AG09309 (cell line): ENCODE measurements at places on chromosomes 2 and 18.
A peak's percentile ranks its signal among the peaks of the same experiment; 100 is the strongest.

- no peak for DNase-seq
Measured at GRCh38 chr18:46756559-46757201, at the start of gene ST8SIA5. ST8SIA5 (minus strand) TSS chr18:46757053; CDS start chr18:46756508, 545 bp downstream.

DNA sequence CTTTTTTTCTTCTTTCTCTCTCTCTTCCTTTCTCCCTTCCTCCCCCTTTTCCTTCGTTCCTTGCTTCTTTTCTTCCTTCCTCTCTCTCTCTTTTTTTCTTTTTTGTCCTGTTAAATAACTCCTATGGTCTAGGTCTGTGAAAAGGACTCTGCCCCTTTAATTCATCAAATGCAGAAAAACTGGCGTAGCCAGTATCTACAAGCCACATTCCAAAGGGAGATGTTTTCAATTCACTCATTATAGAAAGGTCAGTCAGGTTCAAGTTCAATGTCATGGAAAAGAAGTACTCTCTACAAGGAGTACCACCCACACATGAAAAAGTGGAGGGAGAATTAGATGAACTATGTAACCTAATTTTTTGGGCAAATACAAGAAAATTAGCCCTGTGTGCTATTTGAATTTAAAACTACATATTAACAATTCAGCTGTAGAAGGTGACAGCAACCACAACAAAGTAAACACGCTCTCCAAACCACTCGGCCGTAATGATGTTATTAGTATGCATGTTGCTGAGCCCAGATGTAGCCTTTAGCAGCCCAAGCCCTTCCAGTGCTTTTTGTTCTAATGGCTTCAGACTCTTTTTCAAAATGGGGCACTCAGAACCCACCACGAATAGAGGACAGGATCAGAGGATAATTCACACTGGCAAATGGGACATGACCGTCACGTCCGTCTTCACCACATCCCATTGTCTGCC, 735.4 kb upstream of the FANCL start:
- DNase-seq = no peak

- no peak for DNase-seq
Measured at GRCh38 chr18:13617826-13618515, 108.4 kb downstream of the FAM210A start.

DNA sequence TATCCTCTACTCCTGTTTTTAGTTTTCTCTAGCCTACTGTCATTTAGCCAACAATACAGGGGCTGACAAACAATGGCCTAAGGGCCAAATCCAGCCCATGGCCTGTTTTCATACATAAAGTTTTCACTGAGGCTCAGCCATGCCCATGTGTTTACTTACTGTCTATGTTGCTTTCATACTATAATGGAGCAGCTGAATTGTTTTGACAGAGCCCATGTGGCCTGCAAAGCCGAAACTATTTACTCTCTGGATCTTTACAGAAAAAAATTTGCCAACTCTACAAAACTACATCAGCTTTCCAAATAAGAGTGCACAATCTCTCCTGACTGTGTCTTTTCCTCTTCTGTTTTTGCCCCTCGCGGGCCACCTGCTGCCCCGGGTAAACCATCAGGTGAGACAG, 24.0 kb downstream of the LGALSL start:
- no peak for DNase-seq

GRCh38 chr18:24369426-24369825, 28.2 kb downstream of the OSBPL1A start:
- peak; percentile 1 for DNase-seq

- no peak for DNase-seq
Measured at GRCh38 chr2:85768713-85769112, 14.9 kb downstream of the ATOH8 start.

DNA sequence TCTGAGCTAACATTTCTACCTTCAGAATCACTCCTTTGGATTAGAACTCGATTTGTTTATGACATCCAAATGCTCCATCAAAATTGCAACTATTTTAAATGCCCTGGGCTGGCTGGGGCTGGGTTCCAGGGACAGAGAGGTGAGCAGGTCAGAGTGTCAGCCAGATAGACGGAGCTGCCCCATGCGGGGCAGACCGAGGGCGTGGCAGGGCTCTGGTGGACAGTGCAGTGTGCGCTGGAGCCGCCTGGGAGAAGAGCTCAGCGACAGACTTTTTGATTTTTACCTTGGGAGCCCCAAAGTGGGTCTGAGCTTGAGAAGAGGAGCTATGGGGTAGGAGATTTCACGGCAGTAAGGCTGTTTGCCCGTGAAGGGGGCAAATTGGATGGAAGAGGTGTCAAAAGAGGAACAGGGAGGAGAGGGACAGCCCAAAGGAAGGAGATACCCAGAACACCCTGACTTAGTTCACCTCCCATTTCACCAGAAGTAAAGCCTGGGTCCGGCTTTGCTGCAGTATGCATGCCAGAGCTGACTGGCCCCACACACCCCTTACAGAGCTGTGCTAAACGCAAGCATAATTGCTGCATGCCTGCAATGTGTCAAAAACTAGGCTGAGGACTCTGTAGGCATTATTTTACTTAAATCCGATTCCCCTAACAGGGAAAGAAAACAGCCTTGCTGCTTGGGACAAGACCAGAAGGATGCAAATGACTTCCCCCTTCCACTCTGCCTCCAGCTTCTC, 33.7 kb downstream of the EN1 start:
- DNase-seq = no peak

GRCh38 chr2:205297846-205298245, 384.5 kb upstream of the NRP2 start:
- DNase-seq = no peak

DNA sequence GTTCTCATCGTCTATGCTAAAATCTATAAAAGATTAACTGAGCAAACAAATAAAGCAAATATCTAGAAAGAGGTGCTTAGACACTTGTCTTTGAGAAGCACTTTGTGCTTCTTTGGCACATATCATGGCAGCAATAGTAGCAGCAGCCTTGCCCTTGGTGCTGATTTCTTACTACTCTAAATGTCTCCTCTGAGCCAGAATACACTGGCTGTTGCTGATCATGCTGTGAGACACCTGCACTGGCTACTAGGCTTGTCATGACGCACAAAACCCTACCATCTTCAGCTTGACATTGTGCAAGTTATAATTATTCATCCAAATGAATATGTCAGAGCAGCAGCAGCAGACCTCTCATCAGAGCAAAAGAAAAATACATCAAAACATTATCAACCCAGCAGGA, 46.7 kb downstream of the FANCL start:
- no peak for DNase-seq

GRCh38 chr2:200578778-200579177, 7.0 kb upstream of the AOX1 start:
- DNase-seq = no peak

- DNase-seq = no peak
Measured at GRCh38 chr2:165655661-165656060, 138.4 kb downstream of the GALNT3 start.

- DNase-seq = no peak
Measured at GRCh38 chr2:9095690-9096089, 92.2 kb upstream of the MBOAT2 start.

DNA sequence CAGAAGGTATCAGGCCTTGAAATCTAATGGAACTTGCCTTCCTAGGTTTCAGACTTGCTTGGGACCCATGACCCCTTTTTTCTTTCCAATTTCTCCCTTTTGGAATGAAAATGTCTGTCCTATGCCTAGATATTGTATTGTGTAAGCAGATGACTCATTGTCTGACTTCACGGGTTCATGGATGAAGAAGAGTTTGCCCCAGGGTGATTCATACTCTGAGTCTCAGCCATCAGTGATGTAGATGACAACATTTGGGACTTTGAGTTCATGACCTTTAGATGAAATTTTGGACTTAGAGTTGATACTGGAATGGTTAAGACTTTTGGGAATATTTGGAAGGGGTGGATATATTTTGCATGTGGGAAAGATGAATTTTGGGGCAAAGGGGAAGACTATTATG, 11.2 kb upstream of the SCYGR5 start:
- DNase-seq = peak; percentile 66

- DNase-seq = no peak
Measured at GRCh38 chr2:164831887-164832286, 9.7 kb downstream of the COBLL1 start.

DNA sequence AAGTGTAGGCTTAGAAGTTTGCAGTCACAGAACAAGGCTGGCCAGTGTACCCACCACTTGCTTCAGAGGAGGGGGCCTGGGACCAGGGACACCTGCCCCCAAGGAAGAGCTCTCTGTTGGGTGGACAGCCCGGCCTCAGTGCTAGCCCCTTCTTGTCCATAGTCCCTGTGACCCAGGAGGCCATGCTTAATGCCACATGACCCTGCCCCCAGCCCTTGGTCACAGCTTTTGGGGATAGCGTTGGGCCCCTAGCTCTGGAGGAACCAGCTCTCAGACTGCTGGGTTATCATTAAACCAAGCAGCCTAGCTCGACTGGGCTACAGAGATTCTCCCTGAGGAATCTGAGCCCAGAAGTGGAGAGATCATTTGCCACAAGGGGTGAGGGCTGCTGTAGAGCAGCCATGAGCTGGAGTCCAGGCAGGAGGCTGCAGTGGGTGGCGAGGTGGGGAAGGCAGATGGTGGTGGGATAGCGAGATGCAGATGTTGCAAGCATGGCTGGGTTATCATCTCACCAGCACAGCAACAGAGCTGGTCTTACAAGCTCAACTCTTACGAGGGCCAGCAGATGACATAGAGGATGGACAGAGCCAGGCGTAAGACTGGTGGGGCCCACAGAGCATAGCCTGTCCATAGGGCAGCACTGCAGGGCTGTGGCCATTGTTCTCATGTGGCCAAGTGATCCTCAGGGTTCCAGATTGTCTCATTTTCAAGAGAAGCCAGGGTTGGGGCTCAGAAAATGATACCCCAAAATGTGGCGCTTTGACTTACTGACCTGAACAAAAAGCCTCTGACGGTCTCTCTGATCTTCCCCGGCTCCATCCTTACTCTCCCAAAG, 7.2 kb upstream of the TMEM37 start:
- no peak for DNase-seq

- DNase-seq = no peak
Measured at GRCh38 chr2:220748875-220749479, 823.1 kb downstream of the EPHA4 start.

GRCh38 chr18:35949903-35950627, 22.4 kb upstream of the RMP24 start:
- no peak for DNase-seq

- no peak for DNase-seq
Measured at GRCh38 chr2:43174368-43174916, 52.0 kb downstream of the ZFP36L2 start.

DNA sequence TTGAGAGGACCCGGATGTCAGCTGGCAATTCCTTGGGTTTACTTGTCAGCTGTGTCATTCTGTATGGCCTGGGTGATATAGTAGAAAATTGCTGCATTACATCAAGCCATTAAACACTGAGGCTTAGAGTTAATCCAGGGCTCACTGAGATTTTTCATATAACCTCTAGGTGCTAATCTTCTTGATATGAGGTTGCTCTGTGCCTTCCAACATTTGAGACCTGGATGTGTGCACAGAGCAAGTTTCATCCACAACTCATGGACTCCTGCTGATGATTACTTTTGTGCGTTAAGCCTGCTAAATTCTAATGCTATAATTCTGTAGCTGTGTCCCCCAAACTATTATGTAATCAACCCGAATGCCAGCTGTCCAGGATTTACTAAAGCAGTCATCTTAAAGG, 178.4 kb upstream of the CDH20 start:
- no peak for DNase-seq

- no peak for DNase-seq
Measured at GRCh38 chr2:74078466-74078865, 69.2 kb downstream of the BOLA3 start.

GRCh38 chr2:30272761-30273573, 41.6 kb downstream of the LBH start:
- no peak for DNase-seq

DNA sequence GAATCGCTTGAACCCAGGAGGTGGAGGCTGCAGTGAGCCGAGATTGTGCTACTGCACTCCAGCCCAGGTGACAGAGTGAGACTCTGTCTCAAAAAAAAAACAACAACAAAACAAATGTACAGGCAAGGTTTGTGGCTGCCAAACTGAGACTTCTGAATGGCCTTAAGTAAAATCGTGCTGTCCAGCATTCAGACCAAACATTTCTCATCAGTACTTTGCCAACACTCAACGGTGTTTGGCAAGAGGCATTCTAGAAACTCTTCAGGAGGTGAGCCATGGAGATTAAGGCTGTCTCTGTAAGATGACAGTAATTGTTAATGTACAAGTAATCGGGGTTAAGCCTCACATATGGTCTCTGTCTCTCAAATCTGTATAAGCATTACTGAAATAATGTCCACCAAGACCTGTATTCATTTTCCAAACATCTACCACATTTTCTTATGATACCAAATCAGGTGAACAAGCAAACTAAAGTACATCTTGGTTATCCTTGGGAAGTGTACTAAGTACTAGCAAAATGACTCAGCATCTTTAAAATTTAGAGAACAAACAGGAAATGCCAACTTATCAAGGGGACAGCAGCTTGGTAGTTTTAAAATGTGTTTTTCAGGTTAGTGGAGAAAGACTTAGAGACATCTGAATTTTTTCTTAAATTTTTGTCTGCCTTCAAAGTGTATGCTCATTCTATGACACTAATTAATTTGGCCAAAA, 29.3 kb downstream of the SERPINE2 start:
- no peak for DNase-seq

DNA sequence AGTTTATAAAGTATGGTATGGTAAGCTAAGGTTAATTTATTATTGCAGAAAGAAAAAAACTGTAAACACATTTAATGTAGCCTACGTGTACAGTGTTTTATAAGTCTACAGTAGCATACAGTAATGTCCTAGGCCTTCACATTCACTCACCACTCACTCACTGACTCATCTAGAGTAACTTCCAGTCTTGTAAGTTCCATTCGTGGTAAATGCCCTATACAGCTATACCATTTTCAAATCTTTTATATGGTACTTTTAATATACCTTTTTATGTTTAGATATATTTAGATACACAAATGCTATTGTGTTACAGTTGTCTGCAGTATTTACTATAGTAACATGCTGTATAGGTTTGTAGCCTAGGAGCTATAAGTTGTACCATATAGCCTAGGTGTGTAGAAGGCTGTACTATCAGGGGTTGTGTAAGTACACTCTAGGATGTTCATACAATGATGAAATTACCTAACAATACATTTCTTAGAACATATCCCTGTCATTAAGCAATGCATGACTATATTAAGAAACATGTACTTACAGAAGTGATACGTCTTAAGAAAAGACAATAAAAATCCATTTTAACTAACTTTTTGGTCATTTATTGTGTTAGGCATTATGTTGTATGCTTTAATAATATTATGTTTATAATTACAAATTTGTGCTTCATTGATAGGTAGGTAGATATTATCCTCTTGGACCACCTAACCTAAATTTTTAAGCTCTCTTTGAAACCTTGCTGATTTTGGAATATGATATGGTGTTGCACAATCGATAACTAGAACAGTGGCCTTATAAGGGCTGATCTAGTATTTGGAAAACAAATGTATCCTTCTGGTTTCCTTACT, 51.9 kb downstream of the VRK2 start:
- DNase-seq = no peak

GRCh38 chr2:188571543-188572303, 280.0 kb downstream of the GULP1 start:
- DNase-seq = no peak
